ENCODE measurements at places on chromosomes 6 and 20.

DNA sequence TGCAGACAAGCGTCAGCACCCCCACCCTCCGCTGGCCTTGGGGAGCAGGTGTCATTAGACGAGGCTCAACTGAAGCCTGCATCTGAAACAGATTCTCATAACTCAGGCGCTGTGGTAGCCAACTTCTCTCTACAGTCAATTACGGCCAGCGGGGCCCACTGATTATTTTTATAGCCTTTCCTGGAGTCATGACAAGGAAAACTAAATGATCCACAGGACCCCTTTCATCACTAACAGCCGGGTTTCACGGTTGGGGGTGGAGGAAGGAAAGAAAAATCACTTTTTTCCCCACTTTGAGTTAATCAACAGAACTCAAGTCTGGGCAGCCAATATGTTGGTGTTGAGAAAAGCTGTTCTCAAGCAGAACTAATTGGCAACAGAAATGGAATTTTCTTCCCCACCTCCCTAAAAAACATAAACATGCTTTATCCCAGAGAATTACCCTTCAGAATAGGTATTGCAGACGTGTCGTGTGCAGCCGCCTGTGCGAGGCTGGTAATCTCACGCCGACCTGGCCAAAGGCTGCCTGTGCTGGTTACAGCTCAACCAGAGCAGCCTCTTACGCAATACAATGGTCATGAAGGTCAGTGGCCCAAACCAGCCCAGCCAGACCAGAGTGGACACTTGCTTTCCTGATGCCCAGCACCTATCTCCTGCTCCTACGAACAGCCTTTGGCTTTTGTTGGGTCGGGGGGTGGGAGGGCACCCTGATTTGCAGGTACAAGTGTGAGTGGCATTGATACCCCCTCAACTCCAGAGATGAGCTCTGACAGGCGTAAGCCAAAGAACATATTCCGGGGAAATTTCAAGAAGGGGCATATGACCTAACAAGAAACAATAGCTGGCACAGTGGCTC, 11.0 kb downstream of the RIPOR3 start:
- no peak for DNase-seq

- DNase-seq = no peak
These were observed 333.0 kb downstream of the TAF4 start for GRCh38 chr20:61732511-61733210.

GRCh38 chr6:165983112-165984072, 184.3 kb downstream of the TBXT start:
- DNase-seq = no peak

GRCh38 chr6:152268846-152269442, 368.2 kb downstream of the SYNE1 start:
- DNase-seq = no peak

- no peak for DNase-seq
These were observed 1.7 kb downstream of the DIDO1 start for GRCh38 chr20:62924442-62925075.
